CD4-positive, alpha-beta memory T cell (primary cell): ENCODE measurements at places on chromosomes 3 and 15.

DNA sequence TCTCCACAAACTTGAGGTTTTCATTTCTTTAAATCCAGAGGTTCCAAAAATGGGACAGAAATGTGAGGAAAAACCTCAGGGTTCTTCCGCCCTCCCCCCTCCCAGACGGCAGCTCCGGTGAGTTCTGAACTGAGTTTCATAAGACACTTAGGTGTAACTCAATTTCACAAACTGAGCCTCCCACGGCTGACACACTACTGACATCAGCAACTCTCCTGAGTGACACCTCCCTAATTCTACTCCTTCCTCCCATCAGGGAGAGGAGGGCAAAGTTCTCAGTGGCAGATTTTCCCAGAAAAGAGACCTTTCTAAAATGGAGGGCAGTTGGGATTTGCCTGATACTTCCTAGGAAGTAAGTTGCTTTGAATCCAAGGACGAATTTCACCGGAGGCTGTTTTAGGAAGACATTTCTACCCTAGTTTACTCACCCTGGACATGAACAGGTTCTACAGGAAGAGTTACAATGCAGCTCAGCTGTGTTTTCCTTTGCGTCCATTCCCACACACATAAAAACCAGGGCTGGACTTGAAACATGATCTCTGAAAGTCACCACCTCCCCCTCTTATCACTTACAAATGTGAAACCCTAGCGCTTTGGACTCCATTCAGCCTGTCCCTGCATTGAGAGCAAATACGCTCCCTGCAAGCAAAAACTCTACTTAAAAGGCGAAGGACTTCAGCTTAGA, 78.1 kb upstream of the LMOD3 start:
- DNase-seq, result peak; percentile 26

DNA sequence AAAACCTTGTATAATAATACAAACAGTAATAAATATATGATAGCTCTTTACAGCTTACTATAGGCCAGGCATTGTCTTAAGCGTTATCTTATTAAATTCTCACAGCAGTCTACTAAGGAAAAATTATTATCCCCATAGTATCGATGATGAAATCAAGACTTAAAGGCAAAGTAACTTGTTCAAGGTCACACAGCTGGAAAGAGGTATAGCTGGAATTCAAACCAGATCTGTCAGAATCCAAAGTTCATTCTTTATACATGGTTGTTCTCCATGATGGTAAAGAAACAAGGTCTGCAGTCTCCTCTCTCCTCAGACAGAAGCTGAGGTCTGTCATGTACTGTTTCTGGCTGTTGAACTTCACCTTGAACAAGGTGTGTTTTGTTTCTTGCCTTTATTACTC, 15.4 kb upstream of the SLC22A13 start:
- no peak for DNase-seq

- no peak for DNase-seq
These were observed 47.6 kb upstream of the TSEN2 start for GRCh38 chr3:12436514-12437220.

GRCh38 chr3:17846466-17846865, 104.0 kb upstream of the TBC1D5 start:
- no peak for DNase-seq

GRCh38 chr3:36381311-36381956, 1.1 kb downstream of the STAC start:
- DNase-seq, result no peak

DNA sequence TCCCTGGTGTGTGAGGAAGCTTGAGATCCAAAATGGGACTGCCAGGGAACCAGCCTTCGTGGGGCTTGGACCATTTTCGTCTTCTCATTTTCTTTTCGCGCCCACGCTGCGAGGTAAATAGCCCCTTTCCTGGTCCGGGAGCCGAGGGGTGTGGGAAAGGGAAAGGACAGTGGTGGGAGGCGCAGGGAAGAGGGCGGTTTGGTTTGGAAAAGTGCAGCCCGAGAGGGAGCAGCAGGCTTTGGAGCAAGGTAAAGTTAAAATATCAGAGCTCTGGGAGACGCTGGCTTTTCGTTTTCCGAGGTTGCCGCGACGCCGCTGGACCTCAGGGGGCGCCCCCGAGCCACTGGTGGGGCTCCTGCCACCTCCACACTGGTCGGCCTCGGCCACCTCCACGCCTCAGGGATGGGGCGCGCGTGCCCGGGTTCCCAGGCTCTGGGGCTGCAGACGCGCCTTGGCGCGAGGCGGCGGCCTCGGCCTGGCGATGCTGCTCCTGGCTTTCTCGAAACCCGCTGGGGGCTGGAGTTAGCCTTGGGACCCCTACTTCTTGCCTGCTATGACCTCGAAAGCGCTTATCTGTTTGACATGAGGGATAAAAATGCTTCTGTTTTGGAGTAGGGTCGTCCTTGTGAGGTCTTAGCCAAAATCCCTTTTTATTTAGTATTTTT, 3.2 kb downstream of the PTPRG start:
- no peak for DNase-seq
